ENCODE measurements at places on chromosomes 13 and 19. TPM values are rescaled to one million over a fixed set of nuclear protein-coding genes. Genes with fewer than 3 reads are reported as not detected.

GRCh38 chr13:74243637-74244526 is 109.7 kb upstream of the KLF12 start:
- no peak for DNase-seq

GRCh38 chr19:10086591-10087192 is 575 bp downstream of the SHFL start:
- no peak for DNase-seq

DNA sequence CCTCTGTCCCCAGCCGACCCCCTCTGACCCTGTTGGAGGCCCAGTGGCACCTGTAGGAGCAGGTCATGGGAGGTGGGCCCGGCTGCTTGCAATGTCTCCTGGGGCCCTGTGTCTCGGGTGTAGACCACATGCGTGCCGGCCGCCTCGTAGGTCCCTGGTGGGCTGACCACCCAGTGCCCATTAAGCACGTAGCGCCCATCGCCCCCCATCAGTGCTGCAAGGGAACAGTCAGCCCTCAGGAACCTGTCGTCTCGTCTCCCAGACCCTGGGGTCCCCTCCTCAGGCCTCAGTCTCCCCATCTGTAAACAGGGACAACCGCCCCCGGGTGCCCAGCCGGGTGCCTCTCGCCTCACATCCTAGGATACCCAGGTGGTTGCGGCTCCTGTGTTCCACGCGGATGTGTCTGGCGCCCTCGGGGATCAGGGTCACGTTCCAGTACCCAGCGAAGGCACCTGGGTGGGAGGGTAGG is 5.6 kb downstream of the ADAMTSL5 start:
- DNase-seq = no peak

GRCh38 chr13:95083758-95084157 is 217.5 kb downstream of the ABCC4 start:
- DNase-seq = no peak

GRCh38 chr13:100089465-100090032 is 656 bp downstream of the PCCA start:
- no peak for DNase-seq

- no peak for DNase-seq
Observed at GRCh38 chr13:35838356-35838755, 292.8 kb downstream of the DCLK1 start.

DNA sequence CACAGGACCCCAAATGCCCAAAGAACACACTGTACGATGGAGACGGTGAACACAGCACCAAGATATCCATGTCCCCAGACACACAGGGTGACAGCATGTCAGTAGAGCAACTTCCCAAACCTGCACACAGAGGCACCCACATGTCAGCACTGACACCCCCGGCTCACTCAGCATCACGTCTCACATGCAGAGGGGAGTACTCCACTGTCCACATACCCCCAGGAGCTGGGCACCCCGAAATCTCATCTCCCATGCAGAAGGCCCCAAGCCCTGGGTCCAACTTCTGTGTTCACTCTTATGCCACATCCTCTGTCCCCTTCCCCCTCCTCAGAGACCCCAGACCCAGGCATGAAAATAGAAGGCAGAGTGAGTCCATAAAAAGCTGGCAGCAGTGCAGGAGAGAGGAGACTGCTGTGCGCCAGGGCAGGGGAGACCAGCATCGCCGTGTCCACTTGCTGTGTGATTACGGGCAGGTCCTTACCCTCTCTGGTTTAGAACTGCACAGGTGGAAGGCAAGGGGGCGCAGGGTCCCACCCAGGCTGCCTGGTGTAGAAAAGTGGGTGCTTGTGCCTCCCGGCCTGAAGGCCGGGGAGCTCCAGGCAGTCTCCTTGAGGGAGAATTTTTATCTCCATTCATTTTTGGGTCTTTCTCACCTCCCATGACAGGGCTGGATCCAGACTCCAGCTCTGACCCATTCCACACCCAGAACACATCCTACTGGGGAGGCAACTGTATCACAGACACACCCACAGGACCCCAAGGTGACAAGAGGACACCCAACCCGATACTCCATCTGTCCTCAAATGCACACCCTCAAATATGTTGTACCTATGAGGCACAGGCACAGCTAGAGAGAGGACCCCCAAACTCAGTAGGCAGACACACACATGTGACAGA is 17.0 kb downstream of the ERFL start:
- DNase-seq = no peak

DNA sequence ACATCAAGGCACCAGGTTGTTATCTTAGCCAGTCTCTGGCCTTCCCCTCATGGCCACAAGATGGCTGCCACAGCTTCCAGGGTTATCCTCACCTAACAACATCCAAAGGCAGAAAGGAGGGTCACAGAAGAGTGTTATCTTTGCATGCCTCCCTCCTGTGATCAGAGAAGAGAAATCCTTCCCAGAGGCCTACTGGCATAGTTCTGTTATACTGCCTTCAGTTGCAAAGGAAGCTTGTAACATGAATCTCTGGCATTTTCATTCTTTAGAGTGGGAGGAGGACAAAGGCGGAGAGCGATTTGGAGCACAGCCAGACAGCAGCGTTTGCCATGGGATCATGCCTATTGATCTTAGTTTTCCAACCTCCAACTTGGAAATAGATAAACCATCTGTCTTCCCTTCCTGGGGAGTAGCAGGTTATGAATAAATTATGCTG is 135.7 kb downstream of the DNAJC15 start:
- no peak for DNase-seq

DNA sequence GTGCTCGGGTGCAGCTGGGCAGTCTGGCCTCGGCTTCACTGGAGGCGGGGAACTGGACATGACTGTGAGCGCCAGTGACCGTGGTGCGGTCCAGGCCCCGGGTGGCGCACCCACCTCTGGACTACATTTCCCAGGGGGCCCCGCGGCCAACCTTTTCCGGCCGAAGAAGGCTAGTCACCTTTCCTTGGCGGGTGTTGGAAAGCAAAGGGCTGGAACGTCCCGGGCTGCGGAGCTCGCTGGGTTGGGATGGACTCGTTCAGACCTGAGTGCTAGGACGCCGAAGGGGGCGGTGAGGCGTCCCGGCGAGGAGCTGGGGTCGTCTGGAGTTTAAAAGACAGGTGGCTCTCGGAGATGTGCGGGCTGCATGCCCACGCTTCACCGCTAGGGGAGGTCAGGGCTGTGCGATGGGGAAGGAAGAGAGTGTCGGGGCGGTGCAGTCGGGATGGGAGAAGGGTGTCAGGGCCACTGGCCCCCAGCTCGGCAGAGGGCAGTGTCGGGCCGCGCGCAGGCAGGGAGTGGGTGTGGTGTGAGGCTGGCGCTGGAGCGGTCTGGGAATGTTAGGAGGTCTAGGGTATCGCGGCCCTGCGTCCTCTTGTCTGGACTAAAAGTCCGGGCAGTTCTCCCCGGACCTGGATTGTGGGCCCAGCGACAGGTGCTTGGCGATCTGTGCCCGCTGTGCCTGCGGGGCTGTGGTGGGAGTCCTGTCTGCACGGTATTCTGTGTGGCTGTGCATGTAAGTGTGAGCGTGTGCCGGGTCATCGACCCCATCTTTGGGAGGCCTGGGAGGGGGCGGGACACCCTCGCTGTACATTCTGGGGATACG is 57.1 kb downstream of the ZNF568 start:
- peak; percentile 91 for DNase-seq

GRCh38 chr13:95858286-95859075 is 181.5 kb downstream of the DNAJC3 start:
- DNase-seq = no peak

- DNase-seq = no peak
Observed at GRCh38 chr13:33219926-33220325, 65.6 kb downstream of the STARD13 start.

DNA sequence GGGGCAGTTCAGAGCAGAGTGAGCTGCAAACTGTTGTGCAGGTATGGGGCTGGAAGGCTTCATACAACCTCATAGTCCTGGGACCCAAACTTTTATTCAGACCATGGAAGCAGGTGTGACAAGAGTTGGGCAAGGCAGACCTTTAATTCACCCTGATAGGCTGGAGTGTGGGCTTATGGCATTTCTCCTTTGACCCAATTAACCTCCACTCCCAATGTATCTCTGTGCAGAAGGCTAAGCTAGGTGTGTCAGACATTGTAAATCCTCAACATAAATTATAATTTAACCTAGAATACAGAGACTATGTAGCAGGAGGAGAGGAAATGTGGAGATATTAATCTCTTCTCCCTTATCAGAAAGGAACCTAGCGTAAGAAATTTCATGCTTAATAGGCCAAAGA is 12.2 kb upstream of the OR10H2 start:
- no peak for DNase-seq

- DNase-seq = no peak
Observed at GRCh38 chr13:49749848-49750247, 42.6 kb downstream of the KPNA3 start.

- no peak for DNase-seq
Observed at GRCh38 chr13:27264181-27264580, 6.4 kb upstream of the RASL11A start.

GRCh38 chr13:85719749-85720148 is 79.5 kb downstream of the SLITRK6 start:
- DNase-seq = no peak

GRCh38 chr19:40154121-40154680 is 37.0 kb upstream of the MAP3K10 start:
- no peak for DNase-seq

- no peak for DNase-seq
Observed at GRCh38 chr19:10271543-10272086, 695 bp downstream of the ICAM1 start.

GRCh38 chr19:38452430-38453366 is 19.2 kb downstream of the RYR1 start:
- no peak for DNase-seq

- DNase-seq = no peak
Observed at GRCh38 chr13:71597150-71597549, 269.9 kb downstream of the DACH1 start.

DNA sequence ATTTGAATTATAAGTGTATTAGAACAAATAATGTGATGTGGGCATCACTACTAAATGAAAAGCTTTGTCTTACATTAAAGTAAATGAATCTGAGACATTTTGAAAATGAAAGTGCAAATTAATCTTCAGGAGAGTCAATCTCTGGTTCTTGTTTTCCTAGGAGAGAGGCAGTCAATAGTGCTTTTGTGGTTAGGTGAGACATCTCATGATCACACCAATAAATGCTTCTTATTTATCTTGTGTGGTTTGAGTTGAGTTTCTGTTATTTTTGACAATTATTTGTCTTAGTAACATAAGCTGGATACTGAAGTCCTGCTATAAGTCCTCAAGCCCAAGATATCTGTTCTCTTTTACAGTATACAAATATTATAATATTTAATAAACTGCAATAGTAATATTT is 1378.0 kb upstream of the PCDH9 start:
- DNase-seq = no peak

- no peak for DNase-seq
Observed at GRCh38 chr19:30165228-30165813, 206.9 kb upstream of the ZNF536 start.

GRCh38 chr13:20414546-20415305 is 110.9 kb downstream of the CRYL1 start:
- no peak for DNase-seq

DNA sequence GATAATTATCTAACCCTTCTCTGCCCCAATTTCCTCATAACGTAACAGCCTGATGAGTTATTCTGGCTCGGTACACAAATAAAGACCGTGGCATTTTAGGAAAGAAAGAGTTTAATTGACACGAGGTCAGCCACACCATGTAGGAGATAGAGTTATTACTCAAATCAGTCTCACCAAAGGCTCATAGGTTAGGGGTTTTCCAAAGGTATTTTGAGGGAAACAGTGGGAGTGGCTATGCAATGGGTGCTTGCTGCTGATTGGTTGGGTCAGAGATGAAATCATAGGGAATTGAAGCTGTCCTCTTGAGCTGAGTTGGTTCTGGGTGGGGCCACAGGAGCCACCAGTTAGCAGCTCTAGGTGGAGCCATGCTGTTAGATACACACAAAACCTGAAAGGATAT is 137.5 kb downstream of the FREM2 start:
- DNase-seq = no peak

The ZNF888 gene
- total RNA-seq = 1.4 TPM

The DHX34 gene
- total RNA-seq = 7.3 TPM

The CD33 gene
- total RNA-seq = 4.4 TPM

The FFAR3 gene
- total RNA-seq = not detected

The HS6ST3 gene
- total RNA-seq = 2.0 TPM

The IGSF23 gene
- not detected for total RNA-seq

The CYTH2 gene
- total RNA-seq = 33.4 TPM

The KLK3 gene
- total RNA-seq = not detected

The PEPD gene
- total RNA-seq = 27.3 TPM

The PLIN4 gene
- total RNA-seq = 235 TPM

The ZNF69 gene
- 4.0 TPM for total RNA-seq

The TNFSF11 gene
- not detected for total RNA-seq

The CACNG7 gene
- not detected for total RNA-seq

Data from left ventricle myocardium superior (tissue), 1 donor.